ENCODE measurements at places on chromosomes 3 and 15. TPM values are rescaled to one million over a fixed set of nuclear protein-coding genes. Genes with fewer than 3 reads are reported as not detected.

DNA sequence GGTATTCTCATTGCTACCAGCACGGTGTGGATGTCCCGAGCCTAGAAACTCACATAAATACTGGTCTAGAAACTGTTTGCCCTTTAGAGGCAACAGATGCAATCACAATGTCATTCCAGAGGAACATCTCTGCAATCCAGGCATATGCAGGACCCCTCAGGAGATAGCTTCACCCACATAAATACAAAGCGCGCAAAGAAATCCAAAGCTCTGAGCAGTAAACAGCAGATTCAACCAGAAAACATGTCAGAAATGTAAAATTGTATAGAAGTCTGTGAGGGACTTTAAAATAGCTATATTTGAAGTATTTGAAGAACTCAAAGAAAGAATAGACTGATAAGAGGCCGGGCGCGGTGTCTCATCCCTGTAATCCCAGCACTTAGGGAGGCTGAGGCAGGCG is 291.7 kb downstream of the FAM43A start:
- no peak for DNase-seq

DNA sequence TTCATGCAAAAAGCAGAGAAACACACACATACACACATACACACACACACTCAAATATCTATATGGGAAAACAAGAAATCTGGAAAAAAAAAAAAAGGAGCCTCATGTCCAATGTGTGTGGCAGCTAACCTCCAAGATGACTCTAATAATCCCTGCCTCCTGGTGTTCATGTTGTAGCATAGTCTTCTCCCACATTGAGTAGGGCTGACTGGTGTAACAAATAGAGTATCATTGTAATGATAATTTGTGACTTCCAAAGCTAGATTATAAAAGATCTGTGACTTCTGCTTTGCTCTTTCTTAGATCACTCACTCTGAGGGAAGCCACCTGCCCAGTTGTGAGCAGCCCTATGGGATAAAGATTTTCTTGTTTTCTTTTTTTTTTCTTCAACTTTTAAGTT is 130.9 kb upstream of the TNIK start:
- DNase-seq, result no peak

GRCh38 chr3:159635047-159635641 is 353.5 kb upstream of the IL12A start:
- DNase-seq, result no peak

DNA sequence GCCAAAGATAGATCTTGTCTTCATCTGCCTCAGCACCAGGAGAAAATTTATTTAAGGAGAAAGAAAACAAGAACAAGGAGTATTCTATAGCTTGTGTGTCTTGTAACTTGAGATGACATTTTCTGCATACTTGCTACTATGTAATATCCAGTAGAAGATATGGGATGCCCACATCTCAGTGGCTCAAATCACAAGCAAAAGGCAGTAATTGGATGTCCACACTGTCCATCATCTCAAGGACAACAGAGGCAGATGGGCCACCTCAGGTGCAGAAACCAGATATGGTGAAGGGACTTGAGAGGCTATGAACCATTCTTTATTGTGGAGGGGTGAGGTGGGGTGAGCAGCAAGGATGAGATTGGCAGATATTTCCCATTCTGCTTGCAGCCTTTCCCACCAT is 309.0 kb downstream of the GBE1 start:
- DNase-seq, result no peak

- DNase-seq, result no peak
These were observed 190.5 kb downstream of the GREM1 start for GRCh38 chr15:32908135-32908801.

- DNase-seq, result no peak
These were observed 656.8 kb upstream of the NECTIN3 start for GRCh38 chr3:110414855-110415254.

DNA sequence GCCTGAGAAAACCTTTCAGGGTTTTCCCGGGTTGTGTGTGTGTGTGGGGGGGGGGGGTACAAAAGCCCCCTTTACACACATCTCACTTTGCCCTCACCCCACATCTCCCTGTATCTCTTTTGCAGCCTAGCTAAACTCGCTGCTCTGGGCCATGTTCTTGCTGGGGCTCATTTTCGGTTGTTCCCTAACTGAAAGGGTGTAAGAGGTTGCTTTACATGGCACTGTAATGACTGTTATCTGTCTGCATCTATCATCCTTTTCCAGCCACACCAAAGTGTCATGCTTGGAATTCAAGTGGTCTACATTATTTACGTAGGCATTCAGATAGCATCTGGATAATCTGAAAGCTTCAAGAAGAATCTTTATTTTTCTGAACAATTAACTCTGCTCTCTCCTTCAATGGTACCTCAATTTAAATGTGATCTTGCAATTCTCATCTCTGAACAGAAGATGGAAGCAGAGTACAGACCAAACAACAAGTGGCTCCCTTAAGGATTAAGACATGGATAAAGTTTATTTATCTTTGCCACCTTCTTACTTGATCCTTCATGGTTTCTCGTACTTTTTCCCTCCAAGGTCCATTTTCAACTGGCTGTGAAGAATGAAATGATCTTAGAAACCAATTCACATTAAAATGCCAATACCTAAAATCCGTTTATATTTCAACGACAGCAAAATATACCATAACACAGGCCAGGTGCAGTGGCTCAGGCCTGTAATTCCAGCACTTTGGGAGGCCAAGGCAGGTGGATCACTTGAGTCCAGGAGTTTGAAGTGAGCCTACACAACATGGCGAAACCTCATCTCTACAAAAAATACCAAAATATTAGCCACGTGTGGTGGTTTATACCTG is 34.9 kb downstream of the DCLK3 start:
- no peak for DNase-seq

Gene RGMA
- total RNA-seq, result 39.8 TPM

Gene GNB4
- total RNA-seq, result 29.2 TPM

Gene FGD5
- total RNA-seq, result 15.3 TPM

GRCh38 chr3:182971637-182972036 is 8.7 kb downstream of the DCUN1D1 start:
- DNase-seq, result no peak

DNA sequence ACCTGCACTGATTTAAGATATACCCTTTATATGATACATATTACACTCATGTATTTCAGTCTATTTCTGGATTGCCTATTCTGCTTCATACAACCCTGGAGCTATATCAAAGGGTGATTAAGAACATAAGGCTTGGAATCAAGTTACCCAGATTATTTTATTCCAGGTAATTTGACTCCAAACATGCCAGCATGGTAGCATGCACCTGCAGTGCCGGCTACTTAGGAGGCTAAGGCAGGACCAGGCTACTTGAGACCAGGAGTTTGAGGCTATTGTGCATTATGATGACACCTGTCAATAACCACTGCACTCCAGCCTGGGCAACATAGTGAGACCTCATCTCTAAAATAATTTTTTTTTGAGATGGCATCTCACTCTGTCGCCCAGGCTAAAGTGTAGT is 50.4 kb upstream of the NEO1 start:
- DNase-seq, result no peak

DNA sequence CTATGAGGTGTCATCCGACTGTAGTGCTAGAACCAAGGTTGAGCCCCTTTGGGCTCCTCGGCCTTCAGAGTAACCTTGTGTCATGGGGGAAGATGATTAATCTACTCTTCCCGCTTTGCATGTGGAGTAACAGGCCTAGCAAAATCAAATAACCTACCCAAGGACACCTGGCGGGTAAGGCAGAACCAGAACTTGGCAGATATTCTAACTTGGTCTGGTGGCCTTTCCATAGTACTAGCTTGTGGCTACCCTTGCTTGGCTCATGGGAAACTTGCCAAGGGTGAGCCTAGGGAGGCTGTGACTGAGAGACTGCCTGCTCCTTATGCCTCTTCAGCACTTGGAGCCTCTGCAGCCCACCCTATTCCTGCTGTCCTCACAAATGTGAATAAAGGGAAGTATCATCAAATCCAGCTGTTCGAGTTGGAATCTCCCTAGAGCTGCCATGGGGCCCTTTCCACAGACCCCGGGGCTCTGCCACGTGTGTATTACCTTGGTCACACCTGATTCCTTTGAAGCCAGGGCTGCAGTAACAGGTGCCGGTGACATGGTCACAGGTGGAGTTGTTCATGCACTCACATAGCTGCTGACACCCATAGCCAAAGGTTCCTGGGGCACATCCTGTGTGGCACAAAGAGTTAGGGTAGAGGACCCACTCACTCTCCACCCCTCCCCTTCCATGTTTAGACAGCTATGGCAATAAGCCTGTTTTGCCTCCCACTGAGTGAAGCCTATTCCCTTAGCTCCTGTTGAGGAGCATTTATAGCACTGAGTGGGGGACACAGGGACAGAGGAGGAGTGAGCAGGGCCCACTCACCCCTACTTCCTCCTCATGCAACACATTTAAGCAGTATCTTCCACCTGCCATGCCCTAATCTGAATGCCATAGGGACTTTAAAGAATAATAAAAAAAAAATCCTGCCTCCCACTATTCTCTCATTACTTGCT is 46.0 kb downstream of the RAB11A start:
- no peak for DNase-seq

GRCh38 chr3:12503126-12503957 is 19.1 kb downstream of the TSEN2 start:
- DNase-seq, result no peak

Measured in H1 (cell line).